ENCODE measurements at places on chromosomes 13 and 19.

GRCh38 chr19:35756377-35757230, at the start of gene HSPB6:
Gene HSPB6, minus strand, starts transcription at chr19:35757029. Its CDS starts 21 bp downstream, at chr19:35757008.
- peak; percentile 49 for DNase-seq

DNA sequence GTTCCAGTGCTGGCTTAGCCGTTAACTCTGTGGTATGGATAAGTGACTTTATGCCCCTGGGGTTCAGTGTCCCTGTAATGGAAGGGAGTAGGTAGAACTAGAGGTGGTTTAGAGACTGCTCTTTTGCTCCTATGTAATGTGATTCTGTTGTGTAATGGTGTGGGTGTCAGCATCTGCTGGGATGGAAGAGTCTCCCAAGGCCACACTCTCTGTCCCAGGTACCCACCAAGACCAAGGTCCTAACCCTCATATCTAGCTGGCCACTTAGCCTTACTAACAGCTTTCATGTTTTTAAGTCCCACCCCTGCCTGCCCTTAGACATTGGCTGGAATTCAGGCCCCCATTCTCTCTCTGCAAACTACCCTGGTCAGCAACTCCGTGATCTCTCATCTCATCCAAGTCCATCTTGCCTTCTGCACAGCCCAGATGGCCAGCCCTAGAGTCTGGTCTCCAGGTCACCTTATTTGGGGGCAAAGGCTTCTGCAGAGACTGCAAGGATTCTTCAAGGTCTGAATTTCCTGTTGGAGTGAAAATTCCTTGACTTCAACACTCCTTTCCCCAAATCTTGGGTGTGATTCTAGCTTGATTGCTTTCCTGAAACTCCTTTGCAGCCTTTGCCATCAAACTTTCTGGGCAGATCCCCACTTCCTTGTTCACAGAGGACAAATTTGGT, 48.4 kb downstream of the SERP2 start:
- DNase-seq: no peak

GRCh38 chr13:80717776-80718175, 376.9 kb upstream of the SPRY2 start:
- DNase-seq: no peak

- DNase-seq: no peak
These were observed 78.2 kb upstream of the TNFSF11 start for GRCh38 chr13:42495751-42496150.

GRCh38 chr13:58667096-58667495, 1035.6 kb downstream of the PCDH17 start:
- DNase-seq: no peak

GRCh38 chr13:75102001-75102716, 379.8 kb downstream of the TBC1D4 start:
- peak; percentile 54 for DNase-seq

- DNase-seq: no peak
These were observed 6.5 kb upstream of the CNMD start for GRCh38 chr13:52746141-52746540.

GRCh38 chr19:3443840-3444694, 36.3 kb downstream of the SMIM24 start:
- DNase-seq: peak; percentile 91

DNA sequence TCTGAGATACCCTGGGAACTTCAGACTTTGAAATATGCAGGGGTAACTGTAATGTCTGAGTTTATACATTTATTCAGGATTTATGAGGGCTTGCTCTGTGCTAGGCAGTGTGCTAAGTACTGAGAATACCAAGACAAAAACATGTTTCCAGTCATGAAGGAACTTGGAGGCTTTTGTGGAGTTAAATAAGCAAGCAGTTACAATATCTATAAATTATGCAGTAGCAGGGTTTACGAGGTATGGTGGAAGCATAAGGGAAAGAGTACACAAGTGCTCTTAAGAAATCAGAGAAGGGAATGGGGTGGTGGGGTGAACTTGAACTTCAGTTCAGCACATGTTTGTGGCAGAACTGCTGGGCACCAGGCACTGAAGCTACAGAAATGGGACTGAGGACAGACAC, 28.0 kb downstream of the MAB21L1 start:
- no peak for DNase-seq

All from neural progenitor cell (in vitro differentiated cells).